Activated naive CD4-positive, alpha-beta T cell treated with anti-CD3 and anti-CD28 coated beads, Interleukin-2, amount 50 U/mL, for 72 hours (primary cell): ENCODE measurements at places on chromosomes 1 and 21. TPM values are rescaled to one million over a fixed set of nuclear protein-coding genes. Genes with fewer than 3 reads are reported as not detected.

DNA sequence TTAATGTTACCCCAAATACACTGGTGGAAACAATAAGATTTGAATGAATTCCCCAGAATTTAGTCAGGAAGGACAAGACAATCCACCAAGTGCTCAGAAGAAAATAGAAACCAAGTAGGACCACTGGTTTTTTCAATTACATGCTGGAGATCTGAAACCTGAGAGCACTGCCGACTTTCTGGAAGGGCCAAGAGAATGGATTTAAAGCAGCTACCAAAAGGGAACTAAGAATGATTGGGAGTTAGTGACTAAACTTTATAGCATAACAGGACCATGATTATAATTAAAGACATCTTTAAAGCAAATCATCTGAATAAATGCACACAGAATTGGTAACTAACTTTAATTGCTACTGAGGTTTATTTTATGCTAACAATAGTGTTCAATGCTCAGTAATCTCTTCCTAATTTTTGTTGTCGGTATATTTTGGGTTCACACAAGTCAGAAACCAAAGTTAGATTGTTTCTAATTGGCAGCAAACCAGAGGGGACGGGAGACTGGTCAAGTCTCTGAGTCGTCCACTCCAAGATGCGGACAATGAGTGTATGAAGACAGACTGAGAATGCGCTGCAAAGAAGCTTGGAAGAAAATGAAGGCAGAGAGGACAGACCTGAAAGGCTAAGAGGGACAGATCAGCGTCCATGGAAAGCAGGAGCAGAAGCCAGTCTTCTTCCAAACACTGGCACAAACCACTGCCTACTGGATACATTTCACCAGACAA, 2.3 kb upstream of the RGS13 start:
- DNase-seq = no peak

RORC gene
- total RNA-seq = 1.4 TPM

DNA sequence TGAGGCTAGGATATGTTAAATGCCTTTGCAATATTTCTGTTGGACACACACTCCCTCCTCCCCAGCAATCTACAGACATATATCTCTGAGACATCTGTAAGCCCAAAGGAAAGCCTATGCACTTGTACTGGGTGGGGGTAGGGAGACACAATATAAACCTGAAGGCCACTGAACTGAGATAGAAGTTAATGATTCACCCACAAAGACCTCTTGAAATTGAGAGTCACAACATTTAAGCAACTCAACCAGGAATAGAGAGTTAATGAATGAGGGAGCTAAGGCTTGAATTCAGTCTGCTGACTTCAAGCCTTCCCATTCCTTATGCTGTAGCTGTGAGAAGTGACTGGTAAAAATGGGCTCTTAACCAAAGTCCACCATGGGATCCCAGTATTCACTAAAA, 5.0 kb downstream of the OR10J1 start:
- no peak for DNase-seq

HORMAD1 gene
- 0.32 TPM for total RNA-seq

DNA sequence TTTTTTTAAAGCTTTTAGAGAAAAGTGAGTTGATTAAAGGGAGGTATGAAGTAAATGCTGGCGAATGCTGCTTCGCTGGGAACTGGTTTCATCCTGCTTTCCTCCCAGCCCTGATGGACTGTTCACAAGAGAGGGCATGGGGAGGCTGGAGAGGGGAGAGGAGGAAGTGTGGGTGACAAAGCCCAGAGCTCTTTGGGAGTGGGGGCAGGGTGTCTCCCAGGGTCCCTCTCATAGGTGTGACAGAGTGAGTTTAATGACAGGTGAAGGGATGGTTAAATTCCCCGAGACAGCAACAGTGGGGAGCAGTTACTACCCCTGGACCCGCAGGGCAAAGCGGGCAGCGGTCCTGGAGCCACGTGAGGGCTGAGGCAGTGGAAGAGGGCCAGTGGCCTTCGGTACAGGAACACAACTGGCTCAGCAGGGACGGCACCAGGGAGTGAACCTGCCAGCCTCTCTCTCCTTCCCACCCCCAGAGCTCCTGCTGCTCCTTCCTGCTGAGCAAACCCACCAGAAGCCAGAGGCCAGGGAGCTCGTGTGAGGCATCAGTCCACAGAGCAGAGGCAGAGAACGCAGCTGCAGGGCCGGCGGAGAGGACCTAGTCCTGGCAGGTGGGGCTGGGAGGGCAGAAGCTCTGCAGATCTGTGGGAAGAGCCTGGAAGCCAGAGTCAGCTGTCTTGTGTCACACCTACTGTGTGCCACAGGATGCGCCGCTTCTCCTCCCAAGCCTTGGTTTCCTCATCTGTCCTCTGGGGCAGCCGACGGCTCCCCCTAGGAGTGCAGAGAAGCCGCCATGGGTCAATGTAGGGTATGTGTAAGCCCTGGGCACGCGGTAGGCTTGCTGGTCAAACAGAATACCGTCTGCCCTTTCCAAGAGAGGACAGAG, 20.9 kb upstream of the LRP8 start:
- DNase-seq = no peak

DNA sequence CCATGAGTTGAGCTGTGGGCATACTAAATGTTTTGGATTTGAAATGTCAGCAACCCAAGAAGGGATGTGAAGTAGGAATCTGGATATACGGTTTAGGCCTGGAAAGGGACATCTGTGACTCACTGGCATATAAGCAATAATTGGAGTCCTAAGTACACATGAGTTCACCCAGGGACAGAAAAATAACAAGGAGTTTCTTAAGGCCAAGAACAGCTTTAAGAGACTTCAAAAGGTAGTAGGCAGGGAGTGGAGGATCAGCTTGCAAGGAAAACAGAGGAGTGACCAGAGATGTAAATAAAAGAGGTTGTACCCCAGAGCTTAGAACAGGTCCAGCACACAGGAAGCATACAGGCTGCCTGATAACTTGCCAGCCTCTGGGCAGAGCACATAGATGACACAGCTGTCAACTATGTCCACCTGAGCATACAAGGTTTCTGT, 28.1 kb downstream of the TMEM50B start:
- DNase-seq = no peak

GRCh38 chr1:212487286-212487685, 54.6 kb downstream of the NENF start:
- DNase-seq = no peak

SPTA1 gene
- 0.41 TPM for total RNA-seq

FCER1A gene
- total RNA-seq = 0.21 TPM

TGFBR3 gene
- 1.2 TPM for total RNA-seq

DNA sequence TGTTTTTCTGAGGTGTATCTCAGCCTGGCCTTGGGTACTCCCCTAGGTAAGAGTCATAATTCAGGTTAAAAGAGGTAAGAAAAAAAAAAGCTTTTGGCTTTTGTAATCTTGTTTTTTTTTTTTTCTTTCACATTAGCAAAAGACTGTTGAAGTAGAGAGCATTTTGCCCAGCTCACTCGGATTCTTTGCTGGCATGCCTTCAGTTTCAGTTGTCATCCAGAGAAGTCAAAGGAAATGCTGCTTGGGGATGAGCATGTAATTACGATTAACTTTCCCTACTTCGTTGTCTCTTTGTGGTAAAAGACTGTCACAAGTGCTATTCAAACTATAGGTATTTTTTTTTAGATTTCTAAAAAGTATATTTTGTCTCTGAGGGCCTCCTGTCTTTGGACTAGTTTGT, 6.3 kb downstream of the BACH1 start:
- no peak for DNase-seq

- DNase-seq = peak; percentile 71
Observed at GRCh38 chr1:154407198-154408091, 2.3 kb downstream of the IL6R start.

GRCh38 chr1:61124696-61125095, 42.3 kb downstream of the NFIA start:
- no peak for DNase-seq

GRCh38 chr1:167689567-167689920, 32.2 kb upstream of the MPZL1 start:
- DNase-seq = no peak

USH2A gene
- not detected for total RNA-seq

RHD gene
- not detected for total RNA-seq

TNFRSF8 gene
- total RNA-seq = 41.5 TPM

SLC22A15 gene
- 0.25 TPM for total RNA-seq

GNL2 gene
- 70.3 TPM for total RNA-seq

- no peak for DNase-seq
Observed at GRCh38 chr1:116207126-116207735, 96.0 kb downstream of the MAB21L3 start.

GRCh38 chr1:170122366-170122765, 23.4 kb upstream of the NTMT2 start:
- DNase-seq = no peak

GRCh38 chr1:179952186-179952585, 2.4 kb upstream of the CEP350 start:
- no peak for DNase-seq

DNA sequence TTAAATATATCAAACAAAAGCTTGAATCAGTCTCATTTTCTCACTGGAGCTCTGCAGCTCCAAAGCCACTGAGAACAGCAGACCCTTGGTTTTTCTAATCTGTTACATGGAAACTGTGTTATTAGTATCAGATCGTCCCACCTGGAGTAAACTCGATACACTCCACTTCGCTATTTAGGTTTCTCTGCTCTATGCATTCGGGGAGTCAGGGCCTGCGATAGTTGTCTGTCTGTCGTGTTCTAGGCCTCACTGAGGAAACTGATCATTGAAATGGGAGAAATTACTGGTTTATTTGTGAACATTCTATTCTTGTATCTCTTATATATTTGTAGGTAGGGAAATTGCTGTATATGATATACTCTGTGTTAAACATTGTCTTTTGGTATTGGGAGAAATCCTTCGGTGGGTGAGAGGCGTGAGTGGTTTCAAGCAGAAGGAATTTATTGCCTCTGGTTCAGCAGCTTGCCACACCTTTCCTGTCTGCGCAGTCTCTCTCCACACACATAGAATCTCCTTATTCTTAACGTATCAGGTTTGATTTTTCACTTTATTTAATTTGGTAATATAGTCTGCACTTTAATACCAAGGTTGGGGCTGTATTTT, 8.5 kb downstream of the PRDM2 start:
- no peak for DNase-seq

- no peak for DNase-seq
Observed at GRCh38 chr21:44795342-44795741, 6.3 kb downstream of the UBE2G2 start.

TRIM45 gene
- 1.5 TPM for total RNA-seq

DNA sequence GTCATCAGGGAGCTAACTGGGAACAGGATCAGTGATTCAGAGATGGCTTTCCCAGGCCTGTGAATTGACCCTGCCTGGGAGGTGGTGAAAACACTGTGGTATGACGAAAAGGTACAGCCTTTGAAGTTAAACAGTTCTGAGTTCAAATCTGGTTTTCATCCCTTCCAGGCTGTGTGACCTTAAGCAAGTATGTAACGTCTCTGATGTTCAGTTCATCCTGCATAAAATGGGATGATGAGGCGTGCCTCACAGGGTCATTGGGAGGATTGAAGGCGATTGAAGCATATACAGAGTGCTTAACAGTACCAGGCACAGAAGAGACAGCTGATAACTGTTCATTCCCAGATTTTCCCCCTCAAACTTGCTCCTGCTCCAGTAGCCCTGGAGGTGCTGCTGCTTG, 11.0 kb downstream of the KCNC4 start:
- DNase-seq = no peak

DNA sequence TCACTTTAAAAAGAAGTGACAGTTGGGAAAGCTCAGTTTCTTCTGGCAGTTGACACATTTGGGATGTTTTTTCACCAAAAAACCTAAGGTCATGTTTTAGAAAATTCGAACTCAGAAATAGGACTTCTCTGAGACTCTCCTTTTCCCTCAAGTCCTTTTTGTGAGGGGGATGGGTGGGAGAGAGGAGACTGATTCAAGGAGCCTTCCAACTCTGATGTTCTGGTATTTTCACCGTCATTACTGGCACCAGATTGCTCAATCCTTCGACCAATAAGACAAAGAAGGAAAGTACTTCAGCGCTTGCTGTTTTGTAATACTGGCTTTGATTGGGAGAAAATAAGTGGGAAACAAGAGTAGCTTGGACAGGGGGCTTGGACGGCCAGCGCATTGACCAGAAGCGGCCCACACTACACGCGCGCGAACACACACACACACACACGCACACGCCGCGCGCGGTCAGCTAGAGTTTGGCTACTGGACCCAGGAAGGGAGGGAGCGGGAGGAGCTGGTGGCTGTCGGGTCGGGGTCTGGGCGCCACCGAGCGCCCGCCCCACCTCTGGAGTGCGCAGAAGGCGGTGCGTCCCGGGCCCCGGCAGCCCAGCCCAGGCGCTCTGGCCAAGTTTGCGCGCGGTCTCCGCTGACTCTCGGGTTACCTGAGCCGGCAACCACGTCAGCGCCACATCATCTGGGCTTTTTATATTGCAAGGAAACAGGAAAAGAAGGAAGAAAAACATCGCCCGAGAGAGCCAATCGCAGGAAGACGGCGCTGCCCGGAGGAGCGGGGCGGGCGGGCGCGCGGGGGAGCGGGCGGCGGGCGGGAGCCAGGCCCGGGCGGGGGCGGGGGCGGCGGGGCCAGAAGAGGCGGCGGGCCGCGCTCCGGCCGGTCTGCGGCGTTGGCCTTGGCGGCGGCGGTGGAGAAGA, at the start of gene KCNK1:
Gene KCNK1, plus strand, starts transcription at position 855 of the 921 bp plus-strand sequence. Its CDS starts 66 bp downstream, at position 921.
- no peak for DNase-seq

- no peak for DNase-seq
Observed at GRCh38 chr1:231724876-231725647, 98.5 kb downstream of the DISC1 start.

DNALI1 gene
- total RNA-seq = not detected

GRCh38 chr1:61050541-61051442, 31.6 kb upstream of the NFIA start:
- DNase-seq = no peak

DNA sequence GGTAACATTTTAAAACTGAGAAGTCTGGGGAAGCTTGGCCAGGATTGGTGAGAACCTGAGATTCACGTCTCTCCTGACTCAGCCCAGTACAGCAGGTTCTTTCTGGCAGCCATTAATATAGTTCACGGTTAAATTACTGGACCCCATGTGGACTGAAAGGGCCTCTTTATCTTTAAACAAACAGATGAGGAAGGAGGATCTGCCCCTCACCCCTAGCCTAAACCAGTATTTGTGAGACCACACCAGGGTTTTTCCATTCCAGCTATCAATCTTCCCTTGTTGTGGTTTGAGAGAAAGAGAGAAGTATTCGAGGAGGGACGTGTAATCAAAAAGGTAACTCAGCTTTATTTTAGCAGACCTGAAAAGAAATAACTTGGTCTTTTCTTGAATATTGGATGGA, 137.1 kb downstream of the PROX1 start:
- no peak for DNase-seq

- DNase-seq = no peak
Observed at GRCh38 chr1:172940174-172940855, 110.4 kb downstream of the TNFSF18 start.

DNA sequence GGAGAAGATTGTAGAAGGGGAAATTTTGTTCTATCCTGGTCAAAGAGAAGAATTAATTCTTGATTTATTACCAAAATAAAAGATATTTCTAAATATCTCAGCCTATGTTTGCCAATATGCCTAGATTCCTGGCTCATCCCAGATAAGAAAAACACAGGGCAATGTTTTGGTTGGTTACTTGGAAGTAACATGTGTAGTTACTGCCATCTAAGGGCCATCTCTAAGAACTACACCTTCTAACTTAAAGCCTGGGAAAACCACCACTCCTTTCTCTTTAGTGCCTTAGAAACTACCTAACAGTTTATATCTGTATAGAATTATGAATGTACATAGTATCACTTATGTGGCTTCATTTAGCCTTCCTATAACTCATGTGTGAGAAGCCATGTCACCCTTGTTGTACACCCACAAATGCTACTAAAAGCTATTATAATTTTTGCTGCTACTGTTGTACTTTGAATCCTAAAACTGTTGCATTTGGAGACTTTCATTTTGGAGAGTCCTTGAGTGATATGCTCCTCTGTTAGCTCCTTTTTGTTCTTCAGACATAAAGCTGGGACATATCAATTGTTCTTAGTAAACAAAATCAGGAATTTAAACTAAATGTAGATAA, 4.5 kb downstream of the AIM2 start:
- no peak for DNase-seq

- DNase-seq = no peak
Observed at GRCh38 chr1:232463225-232463624, 166.7 kb downstream of the SIPA1L2 start.
